ENCODE measurements at places on chromosomes 4 and X. TPM values are rescaled to one million over a fixed set of nuclear protein-coding genes. Genes with fewer than 3 reads are reported as not detected.

Gene ERVMER34-1
- total RNA-seq: 0.26 TPM

Gene PRR32
- not detected for total RNA-seq

Gene KLHL13
- total RNA-seq: not detected

Gene COX7B2
- total RNA-seq: not detected

Gene CLTRN
- not detected for total RNA-seq

Gene NBDY
- 62.5 TPM for total RNA-seq

Gene TMEM144
- 1.0 TPM for total RNA-seq

Gene PDLIM3
- total RNA-seq: 2.8 TPM

DNA sequence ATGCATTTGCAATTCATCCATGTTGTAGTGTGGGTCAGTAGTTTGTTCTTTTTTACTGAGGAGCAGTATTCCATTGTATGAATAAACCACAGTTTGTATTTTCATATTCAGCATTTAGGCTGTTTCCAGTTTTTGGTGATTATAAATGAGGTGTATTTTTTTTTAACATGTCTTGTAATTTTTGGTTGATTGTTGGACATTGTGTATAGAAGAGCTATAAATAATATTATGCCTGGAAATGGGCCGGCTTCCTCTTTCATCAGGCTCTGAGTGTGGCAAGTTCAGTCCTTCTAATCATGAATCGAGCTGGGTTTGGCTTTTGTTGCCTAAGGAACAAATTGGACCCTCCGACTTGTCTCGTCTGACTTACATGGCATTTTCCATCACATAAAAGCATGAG is 115.7 kb downstream of the PSAPL1 start:
- DNase-seq: no peak

- DNase-seq: no peak
Measured at GRCh38 chrX:12480956-12481355, 310.3 kb upstream of the PRPS2 start.

DNA sequence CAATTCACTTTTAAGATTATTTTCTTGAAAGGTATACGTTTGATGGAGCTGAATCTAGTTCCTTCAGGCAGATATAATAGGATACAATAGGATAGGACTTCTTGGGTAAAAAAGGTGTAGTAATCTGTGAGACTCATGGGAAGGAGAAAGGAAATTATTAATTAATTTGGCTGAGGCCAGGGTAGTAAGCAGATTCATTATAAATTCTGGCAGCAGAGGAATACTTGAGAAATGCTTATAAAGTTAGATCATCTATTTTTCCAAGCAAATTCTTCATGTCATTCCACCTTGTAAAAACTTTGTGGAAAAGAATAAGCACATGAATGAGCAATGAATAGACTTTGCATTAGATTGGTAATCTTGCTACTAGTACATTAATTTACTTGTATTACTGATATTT is 46.9 kb downstream of the GYPE start:
- DNase-seq: no peak

DNA sequence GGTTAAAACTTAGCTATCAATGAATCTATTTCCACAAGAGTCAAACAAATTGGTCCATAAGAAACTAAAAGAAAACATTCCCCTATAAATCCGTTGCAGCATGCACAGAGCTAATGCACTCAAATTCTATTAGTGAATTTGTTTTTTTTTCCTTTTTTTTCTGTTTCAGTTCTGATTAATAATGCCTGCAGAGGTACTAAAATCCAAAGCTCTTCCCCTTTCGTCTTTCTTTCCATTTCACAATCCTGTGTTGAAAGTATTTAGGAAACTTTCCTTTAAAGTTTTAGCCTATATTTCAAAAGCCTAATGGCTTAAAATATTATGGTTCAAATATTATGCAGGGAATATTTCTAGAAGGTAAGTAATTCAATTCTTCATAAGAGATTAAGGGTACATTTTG is 45.9 kb upstream of the VEGFD start:
- DNase-seq: no peak

DNA sequence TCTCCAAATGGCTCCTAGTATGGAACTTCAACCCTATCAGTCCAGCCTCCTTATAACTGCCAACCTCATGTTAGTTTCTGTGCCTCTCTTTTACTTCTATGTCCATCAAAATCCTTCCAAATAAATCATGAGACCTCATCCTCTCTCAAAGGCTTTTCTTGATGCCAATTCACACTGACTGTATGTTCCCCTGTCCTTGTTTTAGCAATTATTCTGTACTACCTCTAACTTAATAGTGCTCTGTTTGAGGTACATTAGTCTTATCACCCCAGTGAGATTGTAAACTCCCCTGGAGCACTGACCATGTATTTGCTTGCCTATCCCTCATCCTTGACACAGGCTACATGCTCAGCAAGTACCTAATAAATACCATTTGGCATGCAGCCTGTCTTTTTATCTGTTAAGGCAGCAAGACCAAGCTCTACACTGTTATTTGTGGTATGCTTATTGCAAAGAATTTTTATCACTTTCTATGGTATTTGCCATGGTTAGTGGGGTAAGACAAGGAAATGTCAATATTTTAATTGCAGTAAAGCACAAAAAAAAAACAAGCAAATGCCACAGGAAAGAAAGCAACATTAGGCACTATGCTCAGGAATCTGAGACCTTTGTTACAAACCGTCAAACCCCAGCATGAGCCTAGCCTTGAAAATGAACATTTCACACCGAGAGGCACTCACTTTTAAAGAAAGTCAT is 119.2 kb downstream of the SMARCA1 start:
- no peak for DNase-seq

GRCh38 chr4:131551306-131551705 is 1597.8 kb upstream of the PCDH10 start:
- no peak for DNase-seq

GRCh38 chr4:141801558-141801957 is 165.2 kb downstream of the IL15 start:
- no peak for DNase-seq

DNA sequence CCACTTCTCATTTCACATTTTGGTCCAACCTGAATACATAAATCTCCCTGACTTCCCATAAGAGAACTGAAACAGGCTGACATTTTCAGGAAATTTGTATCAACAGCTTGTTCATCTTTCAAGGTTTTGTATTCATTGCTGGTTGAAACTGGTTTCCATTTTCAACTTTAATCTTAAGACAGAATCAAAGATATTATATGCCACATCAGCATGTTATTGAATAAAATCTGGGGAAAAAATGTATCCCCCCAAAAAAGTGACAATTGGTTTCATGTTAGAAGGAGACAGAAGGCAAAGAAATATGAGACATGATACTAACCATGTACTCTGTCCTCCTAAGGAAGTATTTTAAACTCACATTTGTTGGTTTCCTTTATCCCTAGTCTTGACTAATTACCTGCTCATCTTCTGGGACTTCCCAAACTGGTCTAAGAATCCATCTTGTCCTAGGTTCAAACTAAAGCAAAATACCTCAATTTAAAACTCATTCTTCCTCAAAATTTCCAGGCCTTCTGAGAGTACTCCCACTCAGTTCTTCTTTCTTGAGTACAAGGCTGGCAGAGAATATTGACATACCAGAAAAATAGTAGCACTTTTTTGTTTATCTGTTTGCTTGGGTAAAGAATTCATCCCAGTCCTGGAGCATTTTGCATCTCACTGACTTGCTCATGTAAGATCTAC is 3.1 kb upstream of the ANTXR2 start:
- DNase-seq: no peak

GRCh38 chr4:100294356-100294755 is 104.1 kb upstream of the DDIT4L start:
- DNase-seq: no peak

GRCh38 chr4:140557831-140558435 is 10.8 kb downstream of the UCP1 start:
- no peak for DNase-seq

DNA sequence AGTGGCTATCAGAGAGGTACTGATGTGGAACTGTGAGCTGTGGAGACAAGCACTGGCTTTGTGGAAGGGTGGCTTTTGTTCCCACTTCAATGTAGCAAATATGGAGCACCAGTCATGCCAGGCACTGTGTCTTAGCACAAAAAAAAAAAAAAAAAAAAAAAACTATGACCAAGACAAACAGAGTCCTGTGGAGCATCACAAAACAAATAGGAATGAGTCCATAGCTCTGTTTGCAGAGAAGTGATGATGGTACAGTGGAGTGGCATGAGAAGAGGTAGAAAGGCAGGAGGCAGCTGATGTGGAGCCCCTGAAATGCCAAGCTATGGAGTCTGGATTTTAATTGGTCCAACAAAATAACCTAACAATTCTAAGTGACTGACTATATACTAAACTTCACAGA is 116.9 kb downstream of the RAB28 start:
- no peak for DNase-seq

DNA sequence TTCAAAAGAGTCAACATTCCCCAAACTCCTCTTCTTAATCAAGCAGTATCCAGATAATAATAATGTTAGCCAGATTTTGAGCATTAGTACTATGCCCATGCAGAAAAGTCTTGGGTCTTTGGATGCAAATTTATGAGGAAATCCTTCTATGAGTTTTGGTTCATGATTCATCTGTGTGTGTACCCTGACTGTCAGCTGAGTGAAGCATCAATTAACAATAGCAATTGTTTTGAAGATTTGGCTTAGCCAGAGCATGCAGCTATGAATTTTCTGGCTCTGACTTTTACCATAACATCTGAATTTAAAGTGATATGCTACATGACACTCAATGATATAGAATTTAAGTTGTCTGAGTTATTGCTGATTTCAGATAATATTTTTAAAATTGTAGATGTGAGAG is 145.8 kb downstream of the KLHL4 start:
- no peak for DNase-seq

DNA sequence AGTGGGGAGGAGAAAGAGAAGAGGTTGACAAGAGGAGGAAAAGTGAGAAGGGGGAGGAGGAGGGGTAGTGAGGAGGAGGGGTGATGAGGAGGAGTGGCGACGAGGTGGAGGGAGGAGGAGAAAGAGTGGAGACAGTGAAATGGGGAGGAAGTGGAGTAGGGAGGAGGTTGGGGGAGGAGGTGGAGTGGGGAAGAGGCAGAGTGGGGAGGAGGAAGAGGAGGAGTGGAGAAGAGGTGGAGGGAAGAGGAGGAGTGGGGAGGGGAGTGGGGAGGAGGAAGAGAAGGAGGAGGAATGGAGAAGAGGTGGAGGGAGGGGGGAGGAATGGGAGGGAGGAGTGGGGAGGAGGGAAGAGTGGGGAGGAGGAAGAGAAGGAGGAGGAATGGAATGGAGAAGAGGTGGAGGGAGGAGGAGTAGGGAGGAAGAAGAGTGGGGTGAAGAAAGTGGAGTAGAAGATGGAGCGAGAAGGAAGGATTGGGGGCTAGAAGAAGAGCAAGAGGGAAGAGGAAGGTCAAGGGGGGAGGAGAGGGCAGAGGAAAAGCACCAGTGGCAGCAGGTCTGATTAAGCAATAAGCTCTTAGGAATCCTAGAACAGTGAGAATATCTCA is 50.0 kb upstream of the MTNR1A start:
- no peak for DNase-seq
